ENCODE measurements at places on chromosomes 5 and 9.
A peak's percentile ranks its signal among the peaks of the same experiment; 100 is the strongest.

GRCh38 chr9:78171651-78172050 lies 64.2 kb upstream of the CEP78 start:
- DNase-seq, result no peak

GRCh38 chr9:109115931-109116526 lies 3.7 kb downstream of the TMEM245 start:
- no peak for DNase-seq

GRCh38 chr5:134708301-134708700 lies 30.0 kb upstream of the CAMLG start:
- DNase-seq, result no peak

GRCh38 chr5:7881816-7882215 lies 12.9 kb downstream of the MTRR start:
- DNase-seq, result no peak

DNA sequence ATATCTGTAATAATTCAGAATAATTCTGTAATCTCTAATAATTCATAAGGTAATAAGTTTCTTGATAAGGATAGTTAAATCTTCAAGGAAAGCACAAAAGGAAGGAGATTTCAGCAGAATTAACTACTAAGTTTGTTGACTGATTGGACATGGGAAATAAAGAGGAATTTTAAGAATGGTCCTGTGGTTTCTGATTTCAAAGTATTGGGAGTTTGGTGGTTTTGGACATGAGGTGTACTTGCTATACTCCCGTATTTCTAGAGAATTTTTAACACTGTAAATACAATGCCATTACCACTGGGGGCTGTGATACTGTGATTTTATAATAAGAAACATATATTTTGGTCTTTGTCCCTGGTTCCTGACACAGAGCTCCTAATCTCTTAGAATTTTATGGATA lies 123.9 kb downstream of the UNC13B start:
- no peak for DNase-seq

- no peak for DNase-seq
Observed at GRCh38 chr5:143019614-143020515, 249.7 kb downstream of the ARHGAP26 start.

GRCh38 chr5:158725297-158725851 lies 374.3 kb downstream of the EBF1 start:
- DNase-seq, result no peak

DNA sequence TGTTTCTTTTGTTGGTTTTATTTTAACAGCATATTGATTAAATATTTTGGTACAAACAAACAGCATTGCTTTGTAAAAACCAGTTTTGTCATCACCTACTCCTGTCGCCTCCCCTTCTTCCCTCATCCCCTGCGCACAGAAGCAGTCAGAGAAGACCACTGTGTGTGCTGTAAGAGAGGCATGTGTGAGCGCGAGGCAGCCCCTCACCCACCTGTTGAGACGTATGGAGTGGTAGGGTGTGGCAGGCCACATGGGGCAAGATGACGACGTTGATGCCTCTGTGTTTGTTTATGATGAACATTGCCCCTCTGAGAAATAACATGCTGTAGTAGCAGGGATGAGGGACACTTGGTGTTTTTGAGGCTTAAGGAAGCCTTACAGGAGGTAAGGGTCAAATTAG lies 71.3 kb downstream of the GPR21 start:
- no peak for DNase-seq

- DNase-seq, result no peak
Observed at GRCh38 chr9:86675805-86676204, 271.5 kb downstream of the GAS1 start.

- DNase-seq, result no peak
Observed at GRCh38 chr5:91245074-91245452, 138.1 kb downstream of the ARRDC3 start.

- DNase-seq, result no peak
Observed at GRCh38 chr9:116059466-116059865, 94.1 kb upstream of the PAPPA start.

DNA sequence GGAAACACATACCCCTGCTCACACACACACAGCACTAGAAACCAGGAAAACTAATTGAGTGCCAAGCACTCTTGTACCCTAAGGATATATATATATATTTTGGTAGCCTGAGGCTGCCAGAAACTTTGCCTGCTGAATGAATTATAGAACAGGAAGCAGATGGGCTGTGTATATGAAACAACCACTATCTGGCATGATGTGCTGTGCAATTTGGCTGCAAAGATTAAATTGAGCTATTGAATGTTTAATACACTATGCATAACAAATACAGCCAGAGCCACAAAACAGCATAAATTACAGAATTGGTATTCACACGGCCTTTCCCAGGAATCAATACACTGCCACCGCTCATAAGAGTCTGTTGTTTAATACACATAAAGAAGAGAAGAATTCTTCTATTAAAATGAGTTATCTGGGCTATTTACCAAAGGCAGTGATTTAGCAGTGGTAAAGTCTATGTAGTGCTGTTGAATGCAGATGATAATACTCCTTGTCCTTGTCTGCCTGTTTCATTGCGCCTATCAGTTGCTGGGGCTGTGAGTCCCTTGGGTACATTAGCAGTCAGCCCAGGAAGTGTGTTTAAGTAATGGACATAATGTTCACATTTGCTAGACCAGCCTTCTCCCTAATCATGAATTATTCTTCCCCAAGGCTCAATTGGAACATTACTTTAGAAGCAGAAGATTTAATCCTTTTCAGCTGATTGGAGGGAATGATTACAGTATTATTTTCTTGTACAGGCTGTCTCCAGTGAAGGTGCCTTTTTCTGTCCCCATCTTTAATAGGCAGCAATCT lies 294.3 kb downstream of the TLE1 start:
- no peak for DNase-seq

DNA sequence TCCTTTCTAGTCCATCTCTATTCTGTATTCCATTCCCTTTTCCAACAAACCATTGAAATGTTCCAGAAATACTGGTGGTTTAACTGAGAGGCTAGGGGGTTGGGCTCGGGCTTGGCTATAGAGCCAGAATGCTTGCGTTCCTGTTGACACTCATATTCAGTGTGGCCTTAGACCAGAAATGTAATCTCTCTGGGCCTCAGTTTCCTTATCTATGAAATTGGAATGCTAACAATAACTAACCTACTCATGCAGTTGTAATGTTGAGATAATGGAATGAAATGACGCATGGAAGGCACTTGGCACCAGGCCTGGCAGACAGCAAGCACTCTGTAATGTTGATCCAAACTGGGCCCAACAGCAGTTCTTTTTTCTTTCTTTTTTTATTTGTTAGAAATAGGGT lies 26.8 kb downstream of the JADE2 start:
- no peak for DNase-seq

- DNase-seq, result no peak
Observed at GRCh38 chr9:134811079-134811672, 69.4 kb upstream of the FCN2 start.

DNA sequence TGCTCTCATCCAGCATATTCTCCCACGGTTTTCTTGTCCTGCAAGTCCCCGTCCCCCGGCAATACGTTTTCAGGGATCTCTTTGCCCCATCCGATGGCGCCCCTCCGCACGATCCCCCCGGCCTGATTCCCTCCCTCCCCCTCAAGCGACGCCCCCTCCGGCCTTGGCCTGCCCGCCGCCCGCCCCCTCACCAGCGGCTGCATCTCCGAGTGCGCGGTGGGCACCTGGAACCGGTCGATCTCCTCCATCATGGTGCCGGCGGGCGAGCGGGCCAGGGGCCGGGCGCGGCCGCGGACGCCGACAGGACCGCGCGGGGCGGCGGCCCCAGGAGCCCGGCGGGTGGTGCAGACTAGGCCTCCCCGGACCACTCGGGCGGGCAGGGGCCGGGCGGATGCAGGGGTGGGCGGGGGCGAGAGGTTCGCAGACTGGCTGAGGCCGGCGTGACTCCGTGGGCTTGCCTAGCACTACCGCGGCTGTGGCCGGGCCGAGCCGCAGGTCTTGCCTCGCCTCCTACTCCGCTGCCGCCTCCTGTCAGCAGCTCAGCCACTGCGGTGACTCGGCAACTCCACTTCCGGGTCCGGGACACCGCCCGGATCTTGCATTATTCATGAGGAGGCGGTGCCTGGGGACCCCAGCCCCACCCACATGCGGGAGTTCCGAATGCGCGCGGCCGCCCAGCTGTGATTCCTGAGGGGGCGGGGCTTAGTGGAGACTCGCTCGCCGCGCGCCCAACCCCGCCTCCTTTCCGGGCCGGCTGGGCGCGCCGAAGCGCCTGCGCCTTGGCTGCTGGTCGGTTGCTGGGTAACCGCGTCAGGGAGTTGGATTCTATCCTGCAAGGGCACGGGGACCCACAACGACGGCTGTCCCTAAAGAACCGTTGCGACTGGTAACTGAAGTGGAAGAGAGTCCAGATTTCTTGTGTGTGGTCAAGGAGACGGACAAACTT lies at the start of the genes DNAI1 and FAM219A:
Gene DNAI1 (plus strand): TSS at position 793 of the 946 bp plus-strand sequence. CDS start 201 bp downstream, outside the sequence.
Gene FAM219A (minus strand): TSS at position 558 of the 946 bp plus-strand sequence. CDS start 307 bp downstream, at position 251.
- peak; percentile 99 for DNase-seq

DNA sequence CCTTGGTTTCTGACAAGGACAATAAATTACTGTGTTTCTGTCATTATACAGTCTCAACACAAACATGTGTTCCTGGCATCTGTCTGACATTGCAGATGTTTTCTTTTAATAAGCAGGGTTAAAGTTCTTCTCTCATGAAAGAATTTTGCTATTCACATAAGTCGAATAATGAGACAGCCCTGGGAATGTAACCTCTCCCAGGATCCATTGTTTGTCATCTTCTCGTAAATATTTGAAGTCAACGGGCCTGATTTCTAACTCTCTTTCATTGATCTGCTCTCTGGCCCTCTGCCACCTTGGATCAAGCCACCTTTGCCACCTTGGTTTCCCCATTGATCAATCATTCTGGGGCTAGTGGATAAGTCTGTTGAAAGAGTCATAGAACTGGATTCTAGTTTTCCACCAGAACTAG lies 12.9 kb upstream of the CAST start:
- DNase-seq, result no peak

DNA sequence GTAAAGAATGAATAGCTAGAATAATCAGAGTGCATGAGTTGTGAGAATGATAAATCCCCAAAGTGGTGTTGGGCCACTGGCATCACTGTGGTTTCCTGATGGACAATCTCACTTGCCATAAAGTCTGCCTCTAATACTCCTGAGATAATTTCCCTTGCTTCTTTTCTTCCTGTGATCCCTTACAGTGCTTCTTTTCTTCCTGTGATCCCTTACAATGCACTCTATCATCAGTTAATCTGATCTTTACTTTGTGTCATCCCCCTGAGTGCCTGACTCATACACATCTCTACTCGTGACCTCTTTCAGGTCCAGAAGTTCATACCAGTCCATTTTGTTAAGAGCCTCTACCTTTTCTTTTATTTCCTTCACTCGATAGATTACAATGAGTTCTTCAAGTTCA lies 418.3 kb downstream of the HCN1 start:
- no peak for DNase-seq

DNA sequence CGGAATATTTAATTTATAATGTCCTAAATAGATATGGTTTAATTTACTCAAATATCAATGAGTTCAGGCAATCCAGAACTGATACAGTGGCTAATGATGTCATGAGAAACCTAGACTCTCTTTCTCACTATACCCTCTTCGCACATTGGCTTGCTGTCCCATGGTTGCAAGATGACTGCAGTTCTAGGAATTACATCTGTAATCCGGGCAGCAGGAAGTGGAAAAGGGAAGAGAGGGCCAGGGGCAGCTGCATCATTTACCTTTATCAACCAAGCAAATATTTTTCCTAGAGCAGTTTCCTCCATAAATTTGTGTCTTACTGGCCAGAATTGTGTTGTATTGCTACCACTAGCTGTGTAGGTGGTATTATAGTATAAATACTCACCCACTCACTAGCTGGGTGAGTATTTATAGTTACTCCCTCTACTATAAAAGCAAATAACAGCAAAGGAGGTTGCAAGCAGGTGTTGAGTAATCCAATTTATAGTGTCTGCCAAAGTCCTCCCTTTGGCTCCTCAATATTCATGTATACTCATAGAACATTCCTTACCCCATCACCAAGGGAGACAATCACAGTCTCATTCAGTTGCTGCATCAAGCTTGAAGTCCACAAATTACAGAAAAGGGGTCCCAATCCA lies 168.8 kb downstream of the DROSHA start:
- no peak for DNase-seq

DNA sequence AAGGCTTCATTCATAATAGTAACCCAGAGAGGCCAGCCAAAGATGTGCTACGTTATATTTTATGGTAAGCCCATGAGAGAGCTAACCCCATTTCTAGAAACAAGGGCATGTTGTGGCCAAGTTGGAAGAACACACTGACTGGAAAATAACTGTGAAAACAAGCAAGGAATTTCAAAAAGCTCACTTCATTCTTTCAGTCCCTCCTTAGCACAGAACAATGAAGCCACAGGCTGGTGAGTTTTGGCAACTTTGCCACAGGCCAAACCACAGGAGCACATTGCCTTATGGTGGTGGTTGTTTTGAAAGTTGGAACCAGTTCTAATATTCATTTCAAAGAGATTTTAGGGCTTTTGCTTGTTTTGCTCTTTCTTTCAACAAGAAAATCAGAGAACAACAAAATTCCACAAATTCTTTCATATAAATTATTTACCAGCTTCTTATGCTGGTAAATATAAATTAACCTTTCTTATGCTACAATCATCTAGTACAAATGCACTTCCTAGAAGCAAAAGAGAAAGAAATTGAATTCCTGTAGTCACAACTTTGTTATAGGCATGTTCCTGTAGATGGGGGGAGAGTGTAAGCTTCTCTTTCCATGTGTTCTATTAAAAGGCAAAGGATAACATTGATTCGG lies 225.4 kb upstream of the RFX3 start:
- no peak for DNase-seq

DNA sequence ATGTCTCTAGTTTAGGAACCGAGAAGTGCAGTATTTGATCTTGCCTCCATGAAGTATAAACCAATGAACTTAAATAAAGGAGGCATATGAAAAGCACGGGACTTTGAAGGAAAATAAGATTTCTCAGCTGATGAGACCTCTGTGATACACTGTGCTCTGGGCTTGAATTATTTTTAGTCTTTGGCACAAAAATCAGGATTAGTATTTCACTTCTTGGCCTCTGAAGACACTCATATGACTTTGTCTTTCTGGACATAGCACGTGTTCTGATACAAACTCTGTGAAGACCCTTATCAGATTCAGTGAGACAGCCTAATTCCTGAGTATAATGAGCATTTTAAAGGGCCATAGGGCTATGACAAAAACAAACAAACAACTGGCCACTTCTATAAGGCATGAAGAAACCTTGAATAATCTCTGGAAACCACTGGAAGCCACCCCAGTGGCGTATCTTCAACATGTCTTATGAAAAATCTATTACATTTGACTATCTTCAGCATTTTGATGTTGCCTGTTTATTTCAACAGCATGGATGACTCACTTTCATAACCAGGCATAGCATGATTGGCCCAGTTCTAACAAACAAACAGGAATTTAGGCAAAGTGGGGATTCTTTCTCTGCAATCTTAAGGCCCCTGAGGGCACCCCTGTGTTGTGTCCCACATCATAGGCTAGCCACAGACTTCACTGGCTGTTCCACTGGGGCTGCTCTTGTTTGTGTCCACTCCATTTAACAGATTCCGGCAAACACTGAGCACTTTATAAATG lies 90.3 kb upstream of the ZNF462 start:
- no peak for DNase-seq

DNA sequence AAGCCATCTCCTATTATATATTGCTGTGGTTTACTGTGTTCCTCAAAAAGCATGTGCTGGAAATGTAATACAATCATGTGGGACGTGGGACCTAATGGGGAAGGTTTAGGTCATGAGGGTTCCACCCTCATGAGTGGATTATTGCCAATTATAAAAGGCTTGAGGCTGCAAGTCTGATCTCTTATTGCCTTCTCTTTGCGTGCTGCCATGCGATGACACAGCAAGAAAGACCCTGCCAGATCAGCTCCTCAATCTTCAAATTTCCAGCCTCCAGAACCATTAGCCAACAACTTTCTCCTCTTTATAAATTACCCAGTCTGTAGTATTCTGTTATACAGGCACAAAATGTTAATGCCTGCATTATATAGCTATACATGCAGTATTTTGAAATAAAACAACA lies 45.4 kb downstream of the MARCHF11 start:
- no peak for DNase-seq

Data from stimulated activated CD8-positive, alpha-beta memory T cell treated with anti-CD3 and anti-CD28 coated beads, Interleukin-4, amount 100 ng/mL, for 48 hours (primary cell).